ENCODE measurements at places on chromosomes 1 and 21.
A peak's percentile ranks its signal among the peaks of the same experiment; 100 is the strongest.

GRCh38 chr1:178725466-178726086 lies 532 bp downstream of the RALGPS2 start:
- peak; percentile 34 for DNase-seq

GRCh38 chr1:207854001-207854400 lies 56.9 kb downstream of the CD34 start:
- no peak for DNase-seq

- no peak for DNase-seq
Measured at GRCh38 chr1:33541966-33542365, 69.5 kb downstream of the ZSCAN20 start.

- peak; percentile 21 for DNase-seq
Measured at GRCh38 chr1:27601771-27602461, 2.0 kb downstream of the AHDC1 start.

DNA sequence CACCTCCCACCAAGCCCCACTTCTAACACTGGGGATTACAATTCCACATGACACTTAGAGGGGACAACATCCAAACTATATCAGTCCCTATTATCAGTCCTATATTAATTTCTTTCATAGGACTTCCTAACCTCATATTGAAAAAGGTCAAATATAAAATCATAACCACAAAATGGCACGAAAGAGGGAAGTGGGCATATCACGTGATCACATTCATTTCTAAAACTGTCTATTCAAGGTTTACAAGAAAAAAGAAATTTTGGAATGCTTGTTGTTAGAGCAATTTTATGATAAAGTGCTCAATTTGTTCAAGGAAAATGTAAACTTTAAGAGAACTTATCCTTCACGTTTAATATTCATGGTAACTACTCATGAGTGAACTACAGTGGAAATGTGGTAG lies 13.2 kb upstream of the CDC7 start:
- DNase-seq, result no peak

DNA sequence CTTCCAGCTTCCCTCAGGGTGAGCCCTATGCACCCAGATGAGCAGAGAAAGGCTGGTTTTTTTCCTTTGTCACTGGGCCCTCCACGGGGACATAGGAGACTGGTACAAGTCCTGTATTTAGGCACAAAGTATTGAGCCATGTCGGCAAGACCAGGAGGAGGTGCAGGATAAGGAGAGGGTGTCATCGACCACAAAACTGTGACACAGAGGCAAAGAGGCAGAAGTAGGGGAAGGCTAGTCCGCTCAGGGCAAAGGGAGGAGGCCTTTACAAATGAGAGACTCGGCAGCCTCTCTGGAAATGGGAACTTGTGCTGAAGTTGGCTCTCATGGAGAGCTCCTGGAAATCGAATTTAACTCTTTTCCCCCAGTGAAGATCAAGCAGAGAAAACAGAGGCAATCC lies 70.7 kb upstream of the CAMK1G start:
- DNase-seq, result no peak

GRCh38 chr1:152325111-152325510 lies at the start of gene FLG:
FLG (minus strand) TSS chr1:152325239; CDS start chr1:152315456, 9,783 bp downstream.
- DNase-seq, result no peak

DNA sequence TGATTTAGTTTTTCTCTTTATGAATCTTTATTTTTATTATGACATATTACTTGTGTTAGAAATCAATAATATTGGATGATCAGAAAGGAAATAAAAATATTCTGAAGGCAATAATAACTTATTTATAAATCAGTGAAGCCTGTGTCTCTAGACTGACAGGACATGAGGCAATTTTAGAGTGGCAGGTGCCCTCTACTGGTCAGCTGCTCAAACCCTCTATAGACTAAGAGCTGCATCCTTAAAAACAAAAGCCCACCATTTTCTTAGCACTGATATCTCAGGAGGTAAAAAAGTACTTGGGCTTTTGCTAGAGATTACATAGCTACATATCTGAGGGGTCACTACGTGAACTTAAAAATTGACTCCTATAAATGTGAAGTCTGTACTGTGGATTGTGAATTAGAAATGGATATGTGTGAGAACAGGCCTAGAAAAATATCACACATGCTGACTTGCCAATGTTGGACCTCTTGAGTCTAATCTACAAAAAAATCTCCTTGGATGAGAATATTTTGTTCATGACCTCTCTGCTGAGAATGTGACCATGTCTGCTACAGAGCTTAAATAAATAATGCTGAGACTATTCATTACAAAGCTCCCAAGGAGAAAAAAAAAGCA lies 597.9 kb upstream of the ADAMTS5 start:
- no peak for DNase-seq

- no peak for DNase-seq
Measured at GRCh38 chr1:21098186-21098915, 78.3 kb downstream of the EIF4G3 start.

DNA sequence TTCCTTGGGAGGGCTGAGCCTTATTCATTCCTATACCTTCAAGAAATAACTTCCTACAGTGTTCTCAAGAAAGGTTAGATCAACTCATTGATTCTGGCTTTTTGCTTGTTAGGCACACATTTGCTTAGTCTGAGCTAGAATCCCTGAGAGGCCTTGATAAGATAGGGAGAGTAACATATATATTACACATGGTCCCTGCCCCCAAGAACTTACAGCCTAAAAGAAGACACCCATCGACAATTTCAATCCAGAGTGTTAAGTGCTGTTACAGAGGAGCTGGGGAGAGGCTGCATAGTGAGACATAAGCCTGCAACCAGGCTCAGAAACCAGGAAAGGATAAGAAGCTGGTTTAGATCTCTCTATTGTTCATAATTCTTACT lies 68.7 kb downstream of the PLPP3 start:
- DNase-seq, result no peak

DNA sequence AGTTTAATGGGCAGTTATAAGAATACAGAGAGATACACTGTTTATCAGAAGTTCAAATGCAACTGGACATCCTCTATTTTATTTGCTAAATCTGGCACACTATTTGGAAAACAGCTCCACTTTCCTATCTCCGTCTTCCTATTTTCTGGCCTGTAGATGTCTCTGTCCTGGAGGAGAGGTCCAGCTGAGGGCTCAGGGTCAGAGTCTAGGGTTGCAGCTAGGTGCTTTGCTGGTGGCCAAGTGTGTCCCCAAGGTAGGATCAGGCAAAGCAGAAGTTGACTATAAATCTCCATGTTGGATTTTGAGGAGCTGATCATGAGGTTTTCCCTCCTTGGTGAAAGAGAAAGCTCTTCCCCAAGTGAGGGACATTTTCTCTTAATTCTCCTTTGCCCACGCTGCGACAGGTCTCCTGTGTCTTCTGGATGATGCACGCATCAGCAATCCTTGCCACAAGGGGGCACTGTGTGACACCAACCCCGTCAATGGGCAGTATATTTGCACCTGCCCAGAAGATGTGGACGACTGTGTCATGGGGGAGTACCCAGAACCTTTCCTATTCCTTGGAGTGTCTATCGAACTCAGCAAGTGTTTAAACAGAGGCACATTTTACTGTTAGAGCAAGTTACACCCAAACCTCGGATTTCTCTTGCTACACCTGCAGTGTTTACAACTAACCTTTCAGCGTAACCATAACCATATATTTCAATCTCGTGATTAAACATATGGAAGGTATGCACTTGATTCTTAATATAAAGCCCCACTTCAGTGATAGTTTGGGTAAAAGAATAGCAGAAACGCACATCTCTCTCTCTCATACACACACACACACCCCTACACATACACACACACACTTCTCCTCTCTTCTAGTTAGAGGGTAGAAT lies 10.2 kb downstream of the ADAM30 start:
- peak; percentile 50 for DNase-seq

GRCh38 chr1:36849956-36850355 lies 184.4 kb downstream of the GRIK3 start:
- DNase-seq, result no peak

GRCh38 chr1:111977378-111977777 lies 12.1 kb downstream of the KCND3 start:
- no peak for DNase-seq

- no peak for DNase-seq
Measured at GRCh38 chr1:35657851-35658250, 16.5 kb upstream of the PSMB2 start.

GRCh38 chr1:91889717-91890459 lies 3.9 kb upstream of the TGFBR3 start:
- DNase-seq, result no peak

DNA sequence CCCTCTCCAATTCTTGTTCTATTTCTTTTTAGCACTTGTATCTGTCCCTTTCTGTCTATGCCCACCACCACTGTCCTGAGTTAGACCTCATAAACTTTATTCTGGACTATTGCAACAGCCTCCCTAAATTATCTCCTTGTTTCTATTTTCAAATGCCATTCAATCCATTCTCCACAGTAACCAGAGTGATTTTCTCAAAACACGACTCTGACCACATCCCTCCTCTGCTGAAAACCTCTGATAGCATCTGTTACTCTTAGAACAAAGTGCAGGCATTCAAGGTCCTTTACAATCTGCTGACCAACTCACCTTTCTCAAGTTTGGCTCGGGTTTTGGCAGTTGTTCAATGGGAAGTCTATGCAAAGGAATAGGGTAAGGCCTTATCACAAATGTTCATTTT lies 22.8 kb upstream of the GPX7 start:
- no peak for DNase-seq

DNA sequence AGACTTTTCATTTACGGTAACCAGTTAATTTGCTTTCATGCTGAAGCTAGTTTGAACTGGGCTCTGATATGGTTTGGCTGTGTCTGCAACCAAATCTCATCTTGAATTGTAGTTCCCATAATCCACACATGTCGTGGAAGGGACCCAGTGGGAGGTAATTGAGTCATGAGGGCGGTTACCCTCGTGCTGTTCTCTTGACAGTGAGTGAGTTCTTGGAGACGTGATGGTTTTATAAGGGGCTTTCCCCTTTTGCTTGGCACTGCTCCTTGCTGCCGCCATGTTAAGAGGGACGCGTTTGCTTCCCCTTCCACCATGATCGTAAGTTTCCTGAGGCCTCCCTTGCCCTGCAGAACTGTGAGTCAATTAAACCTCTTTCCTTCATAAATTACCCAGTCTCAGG lies 10.3 kb upstream of the FHAD1 start:
- no peak for DNase-seq

- no peak for DNase-seq
Measured at GRCh38 chr1:18176619-18177018, 69.0 kb downstream of the IGSF21 start.

GRCh38 chr1:6041432-6042062 lies 4.1 kb upstream of the KCNAB2 start:
- peak; percentile 30 for DNase-seq

DNA sequence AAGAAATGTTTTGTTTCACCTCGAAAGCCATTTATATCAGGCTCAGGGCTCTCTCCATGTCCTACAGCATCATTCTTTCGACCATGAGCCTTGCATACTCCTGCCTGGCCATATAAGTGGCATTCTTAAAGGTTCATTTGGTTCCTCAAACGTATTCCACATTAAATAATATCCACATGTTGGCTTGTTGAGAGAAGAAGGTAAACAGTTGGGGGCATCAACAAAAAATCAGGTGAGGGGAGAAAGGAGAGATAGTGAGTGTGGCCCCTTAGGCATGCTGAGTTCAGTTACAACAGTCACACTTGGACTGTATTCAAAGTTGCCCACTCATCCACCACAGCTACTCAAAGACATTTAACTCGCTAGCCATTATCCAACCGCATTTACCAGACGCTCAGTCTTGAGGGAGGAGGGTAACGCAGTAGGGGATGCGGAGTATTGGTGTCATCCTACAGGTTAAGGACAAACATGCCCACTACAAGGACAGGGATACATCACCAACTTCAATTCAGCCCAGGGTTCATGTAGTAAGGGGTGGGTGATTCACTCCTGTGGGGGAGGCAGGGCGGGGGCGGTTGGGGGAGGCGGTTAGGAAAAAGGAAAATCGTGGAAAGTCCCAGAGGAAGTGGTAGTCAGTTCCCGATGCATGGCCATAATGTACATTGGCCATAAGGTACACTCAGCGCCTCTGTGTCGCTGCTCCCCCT lies 1.4 kb downstream of the ZNF697 start:
- no peak for DNase-seq

DNA sequence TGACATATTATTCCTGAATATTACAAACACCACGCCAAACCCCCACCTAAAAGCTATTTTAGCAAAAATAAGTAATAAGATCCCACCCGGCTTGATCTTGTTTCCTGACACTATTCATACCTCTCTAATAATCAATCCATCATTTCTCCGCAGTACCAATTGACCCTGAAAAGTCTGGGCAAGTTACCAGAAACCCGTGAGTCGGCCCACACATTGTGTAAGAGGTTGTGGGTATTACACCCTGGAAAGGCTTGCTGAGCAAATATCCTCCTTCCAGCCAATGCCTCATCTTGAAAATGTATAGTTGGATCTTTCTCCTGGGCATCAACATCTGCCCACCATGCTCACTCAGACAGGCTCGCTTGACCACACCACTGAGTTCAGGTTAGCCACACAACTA lies 451.0 kb downstream of the TTLL7 start:
- no peak for DNase-seq

GRCh38 chr1:42816585-42817439 lies at the start of the genes ERMAP and SVBP:
ERMAP (plus strand) TSS chr1:42817122; CDS start chr1:42830449, 13,327 bp downstream.
SVBP (minus strand) TSS chr1:42817397; CDS start chr1:42816544, 853 bp downstream.
- peak; percentile 94 for DNase-seq

DNA sequence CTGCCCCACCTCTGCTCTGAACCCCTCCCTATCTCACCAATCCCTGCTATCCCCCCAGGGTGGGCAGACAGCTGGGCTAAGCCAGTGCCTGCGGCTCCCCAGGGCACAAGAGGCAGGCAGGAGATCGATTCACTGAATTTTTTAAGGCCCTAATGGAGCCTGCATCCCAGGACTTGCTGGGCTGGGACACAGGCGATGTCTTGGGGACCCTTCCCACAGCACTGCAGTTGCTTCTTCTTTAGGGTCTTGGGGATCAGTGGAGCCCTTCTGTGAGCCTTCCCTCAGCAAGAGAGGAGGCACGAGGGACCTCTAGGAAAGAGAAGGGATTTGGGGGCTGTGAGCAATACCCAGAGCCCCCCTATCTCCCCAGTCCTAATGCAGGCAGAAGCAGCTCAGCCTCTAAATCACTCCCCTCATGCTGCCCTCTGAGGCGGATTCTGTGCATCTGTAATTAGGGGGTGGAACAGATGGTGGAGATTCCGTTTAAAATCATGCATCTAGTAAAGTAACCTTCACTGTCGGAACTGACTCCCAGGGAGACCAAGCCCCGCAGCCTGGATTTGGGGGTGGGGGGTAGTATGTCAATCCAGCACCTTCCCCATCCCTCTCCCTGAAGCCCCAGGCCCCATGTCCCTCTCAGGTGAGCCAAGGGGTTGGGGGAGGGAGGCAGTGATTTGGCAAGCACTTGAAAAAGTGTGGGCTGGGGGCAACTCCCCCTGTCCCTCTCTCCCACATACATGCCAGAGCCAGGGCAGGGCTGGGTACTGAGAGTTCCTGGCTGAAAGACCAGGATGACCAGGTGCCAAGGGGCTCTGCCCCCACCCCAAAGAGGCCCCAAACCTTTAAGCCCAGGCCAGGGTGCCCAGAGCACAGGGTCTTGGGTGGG lies 10.0 kb downstream of the AHDC1 start:
- no peak for DNase-seq

DNA sequence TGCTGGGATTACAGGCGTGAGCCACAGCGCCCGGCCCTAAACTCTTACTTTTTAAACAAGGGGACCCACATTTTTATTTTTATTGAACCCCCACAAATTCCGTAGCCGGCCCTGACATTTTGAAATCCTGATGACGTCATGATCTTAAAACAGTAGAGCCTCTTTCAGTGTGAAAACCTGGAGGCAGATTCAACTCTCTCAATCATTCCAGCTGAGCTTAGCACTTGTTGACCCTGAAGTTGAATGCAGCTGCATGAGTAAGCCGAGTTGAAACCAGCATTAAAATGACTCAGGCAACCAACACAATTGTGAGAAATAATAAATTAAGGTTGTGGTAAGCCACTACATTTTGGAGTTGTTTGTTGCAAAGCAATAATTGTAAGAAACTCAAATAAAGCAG lies 93.9 kb upstream of the ADGRL4 start:
- no peak for DNase-seq

GRCh38 chr1:7363450-7363849 lies 407.6 kb upstream of the VAMP3 start:
- DNase-seq, result no peak
